ENCODE measurements at places on chromosomes 4 and X.

DNA sequence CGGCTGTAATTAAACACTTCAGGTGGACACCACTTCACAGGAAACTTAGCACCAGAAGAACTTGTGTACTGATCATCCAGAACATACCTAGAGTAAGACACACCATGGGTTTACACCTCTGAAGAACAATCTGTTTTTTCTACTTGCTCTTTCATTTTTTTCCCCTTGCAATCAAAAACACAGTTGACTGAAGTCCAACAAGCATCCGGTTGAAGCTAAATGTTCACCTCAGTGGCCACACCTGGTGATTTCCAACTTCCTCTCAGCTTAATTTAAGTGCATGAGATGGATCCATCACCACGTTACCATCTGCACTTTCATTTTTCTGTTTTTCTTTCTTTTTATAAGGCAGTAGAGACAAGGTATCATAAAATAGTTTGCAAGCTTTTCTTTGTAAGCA is 4.9 kb upstream of the TXK start:
- DNase-seq: no peak

- DNase-seq: no peak
These were observed 14.0 kb upstream of the GPKOW start for GRCh38 chrX:49137492-49137891.

DNA sequence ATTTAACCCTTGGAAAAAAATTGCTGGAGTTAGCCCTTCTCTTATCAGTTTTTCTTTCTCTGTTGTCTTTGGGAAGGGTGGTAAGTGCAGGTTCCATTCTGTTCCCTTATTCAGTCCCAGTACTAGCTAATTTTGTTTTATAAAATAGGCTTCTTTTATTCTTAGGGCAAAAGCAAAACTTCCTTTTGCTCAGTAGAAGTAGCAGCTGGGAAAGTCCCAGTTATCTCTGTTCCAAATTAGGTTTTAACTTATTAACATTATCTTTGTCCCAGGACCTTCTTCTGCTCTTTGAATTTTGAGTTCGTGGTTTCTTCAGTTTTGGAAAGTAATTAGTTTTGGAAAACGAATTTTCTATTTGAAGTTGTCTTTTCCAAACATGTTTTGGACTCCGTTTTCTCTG is 61.1 kb downstream of the BANK1 start:
- DNase-seq: no peak

DNA sequence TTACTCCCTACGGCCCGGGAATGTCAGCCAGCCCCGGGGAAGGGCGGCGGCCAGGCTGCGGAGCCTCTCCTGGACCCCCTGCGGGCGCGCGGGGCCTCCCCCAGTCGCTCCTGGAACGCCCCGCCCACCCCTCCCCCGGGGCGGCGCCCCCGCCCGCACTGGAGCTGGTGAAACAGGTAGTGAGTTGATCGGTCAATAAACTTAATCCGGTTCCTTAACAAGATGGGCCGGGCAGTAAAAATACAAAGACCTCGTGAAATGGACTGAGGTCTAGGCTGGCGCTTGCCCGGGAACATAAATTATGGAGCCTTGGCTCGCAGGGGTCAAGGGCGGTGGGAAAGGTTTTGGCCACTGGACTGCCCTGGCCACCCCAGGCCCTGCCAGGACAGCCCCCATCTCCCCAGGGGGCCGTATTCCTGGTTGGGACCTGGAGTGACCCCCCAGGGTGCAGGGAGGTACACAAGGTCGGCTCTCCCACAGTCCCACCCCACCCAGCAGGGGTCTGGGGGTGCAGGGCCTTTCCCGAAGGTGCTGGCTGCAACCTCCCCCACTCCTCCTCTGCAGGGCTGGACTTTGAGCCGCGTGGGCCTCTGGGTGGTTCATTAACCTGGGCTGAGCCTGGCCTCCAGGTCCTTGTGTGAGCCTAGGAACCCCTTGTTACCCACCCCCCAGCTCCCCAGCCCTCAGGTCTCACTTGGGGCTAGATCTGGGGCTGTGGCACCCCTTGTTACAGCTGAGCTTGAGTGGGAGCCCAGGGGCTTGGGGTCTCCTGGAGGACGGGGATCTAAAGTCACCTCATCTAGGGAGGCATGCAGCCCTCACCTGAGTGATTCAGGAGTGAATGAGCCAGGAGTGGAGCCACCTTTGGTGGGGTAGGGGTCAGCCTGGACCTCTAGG is 2.5 kb downstream of the FGFR3 start:
- DNase-seq: no peak

DNA sequence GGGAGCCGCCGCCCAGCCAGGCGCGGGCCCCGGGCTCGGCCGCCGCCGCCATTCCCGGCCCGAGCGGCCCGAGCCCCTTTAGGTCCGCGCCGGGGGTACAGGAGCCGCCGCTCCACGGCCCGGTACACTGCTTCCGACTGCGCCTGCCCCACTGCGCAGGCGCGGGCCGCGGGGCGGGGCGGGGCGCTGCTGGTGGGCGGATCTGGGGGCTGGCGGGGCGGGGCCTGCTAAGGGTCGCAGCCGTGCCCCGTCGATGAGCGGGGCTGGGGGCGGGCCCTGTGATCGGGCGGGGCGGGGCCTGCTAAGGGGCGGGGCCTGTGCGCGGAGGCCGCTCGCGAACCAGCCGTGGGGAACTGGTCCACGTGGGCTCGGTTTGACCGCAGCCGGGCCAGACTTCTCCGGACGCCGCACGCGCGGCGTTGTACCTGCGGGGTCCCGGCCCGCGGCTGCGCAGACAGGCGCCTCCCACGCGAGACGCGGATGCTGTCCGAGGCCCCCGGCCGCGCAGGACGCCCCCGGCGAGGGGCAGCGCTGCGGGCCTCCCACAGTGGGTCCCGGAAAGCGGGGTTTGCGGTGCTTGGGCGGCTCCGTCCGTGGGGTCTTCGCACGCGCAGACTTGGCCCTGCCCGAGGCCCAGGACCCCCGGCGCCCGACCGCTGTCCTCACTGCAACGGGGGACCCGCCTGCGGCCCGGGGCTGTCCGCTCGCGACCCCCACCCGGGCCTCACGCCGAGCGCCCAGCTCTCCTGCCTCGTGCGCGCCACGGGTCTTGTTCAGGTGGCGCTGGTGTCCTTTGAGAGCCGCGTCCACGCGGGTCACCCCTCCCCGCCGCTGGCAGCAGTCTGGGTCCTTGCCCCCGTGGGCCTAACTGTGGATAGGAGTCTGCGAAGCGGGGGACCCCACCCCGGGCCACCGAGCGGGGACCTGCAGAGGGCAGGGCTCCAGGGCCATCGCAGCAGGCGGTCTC is at the start of gene DGKQ:
DGKQ (minus strand) TSS at position 139 of the 967 bp plus-strand sequence; CDS start at position 52, 87 bp downstream.
- DNase-seq: no peak

DNA sequence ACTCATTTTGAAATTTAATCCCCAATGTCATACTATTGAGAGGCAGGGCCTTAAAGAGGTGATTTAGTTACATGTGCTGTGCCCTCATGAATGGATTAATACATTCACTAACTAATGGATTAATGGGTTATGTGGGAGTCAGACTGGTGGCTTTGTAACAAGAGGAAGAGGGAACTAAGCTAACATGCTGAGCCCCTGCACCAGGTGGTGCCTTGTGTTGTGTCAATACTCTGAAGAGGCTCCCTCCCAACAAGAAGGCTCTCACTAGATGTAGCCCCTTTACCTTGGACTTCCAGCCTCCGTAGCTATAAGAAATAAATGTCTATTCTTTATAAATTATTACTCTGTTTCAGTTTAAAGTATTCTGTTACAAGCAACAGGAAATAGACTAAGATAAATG is 411.9 kb upstream of the EMCN start:
- no peak for DNase-seq

DNA sequence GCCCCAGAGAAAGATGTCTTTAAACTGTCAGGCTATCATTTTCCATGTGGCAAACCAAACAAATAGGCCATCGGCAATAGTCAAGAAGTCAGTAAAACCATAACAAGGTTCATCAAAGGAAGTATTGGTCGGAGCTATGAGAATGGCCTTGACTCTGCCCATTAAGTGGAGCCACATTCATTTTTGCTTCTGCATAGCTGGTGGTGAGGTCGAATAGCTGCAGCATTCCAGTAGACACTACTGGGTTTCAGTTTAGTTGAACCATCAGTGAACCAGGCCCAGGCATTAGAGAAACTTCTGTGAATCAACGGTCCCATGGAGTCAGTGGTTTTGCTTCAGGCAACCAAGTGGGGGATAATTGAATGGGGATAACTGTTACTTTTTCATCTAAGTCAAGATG is 92.0 kb upstream of the MED14 start:
- no peak for DNase-seq

- peak; percentile 63 for DNase-seq
These were observed 104.8 kb upstream of the KIT start for GRCh38 chr4:54553001-54553400.

- DNase-seq: no peak
These were observed 177.5 kb downstream of the ANKRD50 start for GRCh38 chr4:124535003-124535402.

DNA sequence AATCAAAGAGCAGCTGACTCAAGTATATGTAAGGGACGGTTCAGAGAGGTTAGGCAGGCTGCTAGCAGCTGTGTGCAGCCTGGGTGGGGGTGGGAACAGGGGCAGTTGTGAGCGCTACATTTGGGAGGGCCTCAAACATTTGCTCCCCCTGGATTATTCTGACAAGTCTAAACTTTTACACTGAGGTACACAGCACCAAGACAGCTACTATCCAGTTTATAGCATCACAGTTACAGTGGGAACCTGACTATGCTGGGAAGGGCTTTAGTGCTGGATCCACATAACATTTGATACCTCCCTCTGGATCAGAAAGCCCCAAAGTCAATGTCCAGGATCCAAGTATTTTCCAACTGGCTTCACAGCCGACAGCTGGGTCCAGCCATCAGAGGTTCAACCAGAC is 55.8 kb upstream of the GIMD1 start:
- no peak for DNase-seq

DNA sequence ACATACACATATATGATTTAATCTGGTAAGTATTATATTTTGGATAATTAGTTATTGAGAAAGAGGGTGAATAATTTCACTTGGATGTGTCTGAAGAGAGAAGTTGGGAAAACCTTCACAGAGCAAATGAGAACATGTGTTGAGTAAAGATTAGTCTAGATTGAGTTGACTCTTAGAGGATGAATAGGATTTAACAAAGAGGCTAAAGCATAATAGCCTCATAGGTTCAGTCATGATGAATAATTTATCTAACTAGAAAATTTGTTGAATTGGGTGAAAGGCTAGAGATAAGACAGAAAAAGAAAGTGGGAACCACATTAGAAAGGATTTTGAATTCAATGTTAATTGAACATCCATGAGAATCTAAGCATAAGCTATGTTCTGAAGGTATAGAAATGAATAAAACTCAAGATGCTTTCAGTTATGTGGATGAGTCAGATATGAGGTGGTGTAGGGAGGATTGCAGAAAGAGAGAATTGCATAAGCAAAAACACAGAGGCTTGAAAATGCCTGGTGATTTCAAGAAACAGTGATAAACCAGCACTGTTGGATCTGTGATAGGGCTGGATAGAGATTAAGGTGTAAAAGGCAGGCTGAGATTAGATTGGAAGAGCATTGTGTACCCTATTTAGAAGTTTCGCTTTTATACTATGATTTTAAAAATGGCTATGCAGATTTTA is 207.6 kb upstream of the NR3C2 start:
- DNase-seq: no peak

DNA sequence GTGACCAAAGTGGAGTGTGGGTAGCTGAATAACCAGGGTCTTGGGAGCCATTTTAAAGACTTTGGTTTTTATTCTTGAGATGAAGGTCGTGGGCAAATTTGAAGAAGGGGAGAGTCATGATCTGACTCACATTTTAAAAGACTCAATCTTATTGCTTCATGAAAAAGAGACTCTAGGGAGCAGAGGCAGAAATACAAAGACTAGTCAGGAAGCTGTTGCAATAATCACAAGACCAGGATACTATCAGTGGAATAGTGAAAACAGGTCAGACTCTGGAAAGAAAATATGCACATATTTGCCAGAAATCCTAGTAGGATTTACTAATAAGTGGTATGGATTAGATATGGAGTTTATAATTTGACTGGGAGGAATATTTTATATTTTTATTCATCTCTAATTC is 448.4 kb downstream of the RAPGEF2 start:
- DNase-seq: no peak

- DNase-seq: no peak
These were observed 139.9 kb upstream of the SLC4A4 start for GRCh38 chr4:71198958-71199357.

GRCh38 chr4:39528061-39528465 is 824 bp upstream of the UGDH start:
- no peak for DNase-seq

GRCh38 chrX:133985967-133986683 is 731 bp upstream of the GPC3 start:
- no peak for DNase-seq

- no peak for DNase-seq
These were observed 39.3 kb upstream of the IQSEC2 start for GRCh38 chrX:53320543-53321229.

GRCh38 chrX:83169683-83170082 is 338.4 kb upstream of the POU3F4 start:
- no peak for DNase-seq

GRCh38 chr4:22730021-22730420 is 37.3 kb downstream of the GBA3 start:
- no peak for DNase-seq

GRCh38 chr4:182143086-182143821 is 99.9 kb upstream of the TENM3 start:
- DNase-seq: no peak

DNA sequence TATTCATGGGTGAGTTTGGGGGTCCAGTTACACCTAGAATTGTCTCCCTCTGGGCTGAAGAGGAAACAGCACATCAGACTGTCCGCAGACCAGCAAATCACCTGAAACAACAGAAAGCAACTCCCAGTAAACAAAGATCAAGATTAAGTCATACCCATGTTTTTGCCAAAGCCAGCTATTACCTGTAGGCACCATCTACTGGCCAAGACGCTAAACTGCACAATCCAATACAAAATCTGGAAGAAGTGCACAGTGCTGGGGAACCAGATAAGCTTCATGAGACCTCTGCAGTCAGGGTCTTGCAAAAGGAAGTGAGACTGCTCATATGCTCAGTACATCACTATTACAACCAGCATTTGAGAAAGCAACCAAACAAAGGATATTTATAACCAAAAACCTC is 157.5 kb upstream of the ITM2A start:
- no peak for DNase-seq

GRCh38 chrX:33831211-33831610 is 300.9 kb downstream of the FAM47A start:
- DNase-seq: no peak

- no peak for DNase-seq
These were observed 47.5 kb upstream of the PDE5A start for GRCh38 chr4:119676101-119676500.

DNA sequence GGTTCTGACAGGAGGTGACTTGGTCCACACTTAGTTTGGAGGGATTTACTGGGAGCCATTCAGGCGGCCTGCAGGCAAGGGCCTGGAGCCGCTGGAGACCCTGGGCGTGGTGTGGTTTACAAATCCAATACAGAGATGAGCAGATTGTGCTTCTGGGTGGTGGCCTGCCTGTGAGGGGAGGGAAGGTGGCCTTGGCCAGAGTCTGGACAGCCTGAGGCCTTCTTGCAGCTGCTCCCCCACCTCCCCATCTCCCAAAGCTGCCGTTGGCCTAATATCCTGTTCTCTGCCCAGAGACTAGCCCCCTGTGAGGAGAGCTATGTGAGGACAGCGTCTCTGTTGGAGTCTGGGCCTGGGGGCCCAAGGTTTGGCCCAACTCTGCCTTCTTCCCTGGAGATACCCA is 163.9 kb upstream of the MAMLD1 start:
- DNase-seq: no peak

GRCh38 chr4:45554423-45554822 is 569.4 kb downstream of the GABRG1 start:
- no peak for DNase-seq

Data from AG04449 (cell line).